T-helper 1 cell (primary cell): ENCODE measurements at places on chromosomes 7 and 10.

GRCh38 chr7:114008696-114009095 lies 89.9 kb upstream of the PPP1R3A start:
- no peak for DNase-seq

DNA sequence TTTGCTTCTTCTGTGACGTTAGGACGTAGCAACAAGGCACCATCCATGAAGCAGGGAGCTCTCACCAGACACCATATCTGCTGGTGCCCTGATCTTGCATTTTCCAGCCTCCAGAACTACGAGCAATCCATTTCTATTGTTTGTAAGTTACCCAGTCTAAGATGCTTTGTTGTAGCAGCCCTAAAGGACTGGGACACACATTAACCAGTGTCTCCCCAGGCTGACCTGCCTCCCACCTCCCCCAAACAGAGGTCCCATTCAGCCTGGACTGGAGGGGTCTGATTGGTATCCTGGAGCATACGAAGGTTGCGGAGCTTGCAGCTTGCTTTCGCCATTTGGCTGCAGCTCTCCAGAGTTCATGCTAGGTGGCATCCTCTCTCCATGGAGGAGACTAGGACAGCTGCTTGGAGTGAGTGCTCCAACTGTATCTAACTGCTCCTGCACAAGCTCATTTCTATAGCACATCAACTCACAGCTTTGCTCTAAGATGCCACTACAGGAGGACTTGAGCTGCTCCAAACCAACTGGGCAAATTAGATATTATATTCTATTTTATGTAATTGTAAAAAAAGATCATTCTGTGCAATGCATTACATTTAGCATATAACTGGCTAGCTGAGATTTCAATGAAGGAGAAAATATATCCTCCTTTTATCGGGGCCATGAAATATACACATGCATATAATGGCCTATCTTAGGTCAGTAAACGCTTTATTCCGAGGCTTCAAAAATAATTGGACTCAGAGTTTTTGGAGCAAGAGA lies 8.0 kb upstream of the GRK5 start:
- peak; percentile 22 for DNase-seq

DNA sequence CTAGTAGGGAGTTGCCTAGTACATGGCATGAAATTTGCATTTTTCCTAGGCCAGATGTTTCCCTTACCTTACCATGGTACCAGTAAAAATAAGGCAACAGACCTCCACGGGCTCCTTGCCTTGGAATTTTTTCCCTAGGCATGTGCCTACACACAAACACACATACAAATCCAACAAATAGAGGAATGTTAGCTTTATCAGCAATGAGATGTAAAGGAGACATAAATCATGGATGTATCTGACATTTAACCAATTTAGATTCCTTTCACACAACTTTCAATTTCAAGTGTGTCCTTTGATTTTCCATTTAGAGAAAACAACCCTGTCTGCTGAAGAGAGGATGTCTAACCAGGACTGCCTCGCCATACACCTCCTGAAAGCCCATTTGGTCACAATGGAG lies 209.7 kb upstream of the SP4 start:
- no peak for DNase-seq

- no peak for DNase-seq
Observed at GRCh38 chr7:139692723-139693122, 85.1 kb downstream of the HIPK2 start.

DNA sequence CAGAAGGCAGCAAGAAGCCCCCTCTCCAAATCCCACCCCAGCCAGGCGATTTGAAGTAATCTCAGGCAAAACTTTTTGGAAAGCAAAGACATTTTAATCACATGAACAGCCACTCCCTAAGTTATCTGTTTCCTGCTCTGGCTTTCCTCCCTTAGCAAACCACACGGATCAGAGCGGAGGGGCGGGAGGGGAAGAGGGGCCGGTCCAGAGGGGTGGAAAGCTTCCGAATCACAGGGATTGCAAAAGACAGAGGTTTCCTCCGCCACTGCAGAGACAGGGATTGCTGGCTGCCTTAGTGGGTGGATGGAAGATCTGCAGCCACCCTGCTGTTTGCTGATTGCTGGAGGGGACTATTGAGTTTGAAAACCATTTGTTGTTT lies 41.2 kb downstream of the ZCCHC24 start:
- no peak for DNase-seq

GRCh38 chr10:116146372-116147140 lies 126.5 kb downstream of the GFRA1 start:
- no peak for DNase-seq

- no peak for DNase-seq
Observed at GRCh38 chr10:4201866-4202825, 417.1 kb upstream of the KLF6 start.

- DNase-seq: no peak
Observed at GRCh38 chr10:33519130-33519860, 184.8 kb upstream of the NRP1 start.

DNA sequence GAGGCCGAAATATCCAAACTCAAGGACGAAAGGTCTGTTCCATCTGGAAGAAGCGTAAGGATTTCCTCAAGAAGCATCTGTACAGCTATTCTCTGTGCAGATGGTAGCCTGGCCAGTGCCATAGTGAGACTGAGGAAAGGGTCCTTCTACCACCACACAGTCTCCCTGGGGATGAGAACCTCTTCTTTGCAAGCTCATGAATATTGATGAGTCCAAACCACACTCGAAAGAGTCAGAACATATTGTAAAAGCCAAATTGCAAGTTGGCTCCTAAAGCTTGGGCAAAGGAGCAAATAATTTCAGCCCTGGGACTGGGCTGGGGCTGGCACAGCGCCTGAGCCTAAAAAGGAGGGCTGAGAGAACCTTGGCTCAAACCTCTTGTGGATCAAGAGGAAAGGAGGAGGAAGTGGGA lies 66.1 kb upstream of the PIP4K2A start:
- no peak for DNase-seq

GRCh38 chr7:113268757-113269156 lies 150.4 kb upstream of the SMIM30 start:
- no peak for DNase-seq

- no peak for DNase-seq
Observed at GRCh38 chr7:105202616-105203015, 186.1 kb downstream of the SRPK2 start.

GRCh38 chr7:37016064-37016878 lies 292.0 kb upstream of the AOAH start:
- DNase-seq: no peak

- DNase-seq: peak; percentile 60
Observed at GRCh38 chr7:12722636-12723605, 35.5 kb downstream of the ARL4A start.

- DNase-seq: no peak
Observed at GRCh38 chr10:43125881-43126731, 12.1 kb upstream of the CSGALNACT2 start.

DNA sequence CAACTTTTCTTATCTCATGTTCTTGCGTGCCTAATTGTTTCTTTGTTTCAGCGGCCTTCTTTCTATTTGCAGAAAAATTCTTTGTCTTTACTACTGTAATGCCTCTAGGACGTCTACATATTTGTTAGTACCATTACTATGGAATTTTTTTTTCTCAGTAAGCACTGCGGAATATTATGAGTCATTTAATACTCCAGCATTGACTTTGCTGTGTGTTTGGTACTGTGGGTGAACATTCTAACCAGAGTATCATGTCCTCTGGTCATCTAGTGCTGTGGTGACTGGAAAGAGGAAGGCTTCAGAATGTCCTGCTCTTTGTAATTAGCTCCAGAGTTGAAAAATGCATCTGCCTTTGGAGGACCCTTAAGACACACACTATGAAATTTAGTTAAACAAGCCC lies 58.5 kb upstream of the FERD3L start:
- DNase-seq: no peak

- DNase-seq: no peak
Observed at GRCh38 chr10:77403761-77404160, 233.8 kb downstream of the KCNMA1 start.

DNA sequence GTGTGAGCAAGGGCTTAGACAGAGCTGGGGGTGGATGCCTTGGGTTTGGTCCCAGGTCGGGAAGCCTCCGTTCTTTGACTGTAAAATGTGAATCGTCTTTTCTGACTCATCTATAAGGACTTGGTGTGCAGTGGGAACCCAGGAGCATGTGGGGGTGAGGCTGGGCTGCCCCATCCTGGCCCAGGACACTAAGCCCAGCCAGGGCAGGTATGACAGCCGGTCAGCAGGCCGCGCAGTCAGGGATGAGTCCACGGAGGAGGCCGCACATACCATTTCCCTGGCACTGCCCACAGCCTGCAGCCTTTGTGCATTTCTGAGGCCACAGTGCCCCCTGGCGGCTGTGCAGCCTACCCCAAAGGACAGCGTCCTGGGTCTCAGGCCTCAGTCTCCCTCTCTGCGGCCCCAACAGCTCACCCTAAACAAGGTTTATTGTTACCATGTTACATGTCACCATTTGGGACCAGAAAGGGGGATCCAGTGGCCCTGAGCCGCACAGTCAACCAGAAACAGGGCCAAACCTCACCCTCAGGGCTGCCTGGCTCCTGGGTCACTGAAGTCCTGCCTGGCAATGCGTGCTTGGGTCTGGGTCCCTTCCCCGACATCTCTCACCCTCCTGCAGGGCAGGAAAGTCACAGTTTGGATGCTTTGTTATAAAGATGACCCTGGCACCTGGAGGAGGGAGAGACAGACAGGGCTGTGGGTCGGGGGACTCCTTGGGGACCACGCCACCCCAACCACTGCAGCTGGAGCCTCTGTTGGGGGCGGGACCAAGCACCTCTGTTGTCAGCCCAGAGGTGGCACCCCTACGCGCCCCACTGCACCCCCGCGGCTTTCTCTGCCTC lies 14.4 kb upstream of the SH2B2 start:
- DNase-seq: peak; percentile 77

DNA sequence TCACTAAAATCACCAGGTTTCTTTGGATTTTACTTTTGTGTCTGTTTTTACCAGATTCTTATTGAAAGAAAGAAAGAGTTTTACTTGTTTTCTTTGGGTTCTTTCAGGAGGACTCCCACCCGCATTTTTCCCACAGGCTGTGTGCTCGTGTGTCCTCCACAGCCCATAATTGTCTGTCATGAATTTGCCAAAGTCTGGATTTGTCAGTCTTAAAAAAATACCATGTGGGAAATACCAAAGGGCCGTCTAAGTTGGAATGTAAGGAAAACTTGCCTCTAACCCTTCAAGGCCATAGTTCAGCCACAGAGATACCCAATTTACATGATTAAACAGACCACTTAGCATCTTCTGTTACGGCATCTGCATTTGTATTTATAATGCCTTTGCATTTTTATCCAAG lies 41.3 kb upstream of the INHBA start:
- no peak for DNase-seq

DNA sequence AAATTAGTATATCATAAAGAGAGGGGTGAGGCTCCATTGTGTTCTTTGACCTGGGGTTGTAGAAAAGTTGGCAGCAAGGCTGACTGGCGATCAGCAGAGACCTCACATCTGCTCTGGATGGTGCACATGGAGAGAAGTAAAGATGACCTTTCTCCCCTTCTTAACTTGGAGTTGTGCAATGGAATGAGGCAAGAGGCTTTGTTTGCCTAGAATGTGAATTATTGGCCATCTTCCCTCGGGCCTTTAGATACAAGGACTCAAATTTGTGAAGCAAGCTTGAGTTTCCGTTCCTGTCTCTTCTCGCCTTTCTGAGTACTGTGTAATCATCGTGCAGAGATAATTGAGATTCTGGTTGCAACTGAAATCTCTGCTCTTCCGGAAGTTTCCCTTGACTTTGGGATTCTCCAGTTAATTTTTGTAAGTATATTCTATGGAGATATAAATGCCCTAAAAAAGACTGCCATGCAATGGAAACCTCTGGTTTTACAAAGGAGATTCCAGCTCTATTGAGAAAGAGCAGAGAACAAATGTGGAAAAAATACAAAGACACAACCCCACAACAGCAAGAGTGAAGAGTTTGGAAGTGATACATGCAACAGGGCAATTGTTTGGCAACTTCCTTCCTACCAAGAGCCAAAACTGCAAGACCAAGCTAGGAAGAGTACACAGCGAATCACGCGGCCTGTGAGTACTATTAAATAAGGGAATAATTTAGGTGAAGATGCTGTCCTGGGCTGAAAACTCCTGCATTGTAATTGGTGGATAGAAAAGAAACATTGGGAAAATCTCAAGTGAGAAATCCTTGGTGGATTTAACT lies 542.3 kb upstream of the NRP1 start:
- no peak for DNase-seq

DNA sequence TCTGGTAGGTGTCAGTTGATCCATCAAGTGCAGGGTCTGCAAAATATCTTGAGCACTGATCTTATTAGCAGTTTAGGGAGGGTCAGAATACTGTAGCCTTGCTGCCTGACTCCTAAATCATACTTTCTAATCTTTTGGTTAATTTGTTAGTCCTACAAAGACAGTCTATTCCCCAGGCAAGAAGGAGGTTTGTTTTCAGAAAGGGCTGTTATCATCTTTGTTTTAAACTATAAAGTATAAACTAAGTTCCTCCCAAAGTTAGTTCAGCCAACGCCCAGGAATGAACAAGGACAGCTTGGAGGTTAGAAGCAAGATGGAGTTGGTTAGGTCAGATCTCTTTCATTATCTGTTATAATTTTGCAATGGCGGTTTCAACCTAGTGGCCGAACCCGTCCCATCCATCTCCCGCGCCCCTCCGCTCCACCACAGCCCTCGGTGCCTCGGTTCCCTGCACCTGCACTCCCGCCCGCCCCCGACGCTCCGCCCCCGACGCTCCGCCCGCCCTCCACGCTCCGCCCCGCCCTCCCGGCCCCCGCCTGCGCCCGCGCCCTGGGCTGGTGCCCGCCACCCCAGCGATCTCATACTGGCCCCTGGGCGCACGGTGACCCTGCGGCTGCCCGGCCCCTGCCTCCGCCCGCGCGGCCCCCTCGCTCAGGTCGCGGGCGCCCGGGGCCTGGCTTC lies at the start of gene ADCK2:
TSS of gene ADCK2 (plus strand) at position 564 of the 681 bp plus-strand sequence. CDS start 386 bp downstream, outside the sequence.
- peak; percentile 55 for DNase-seq

- no peak for DNase-seq
Observed at GRCh38 chr10:117132751-117133231, 5.3 kb downstream of the VAX1 start.

GRCh38 chr7:2152646-2153045 lies 80.1 kb downstream of the MAD1L1 start:
- DNase-seq: no peak

- no peak for DNase-seq
Observed at GRCh38 chr7:27554826-27555225, 107.9 kb downstream of the HIBADH start.

GRCh38 chr7:98215561-98216495 lies 4.6 kb downstream of the BHLHA15 start:
- DNase-seq: no peak

DNA sequence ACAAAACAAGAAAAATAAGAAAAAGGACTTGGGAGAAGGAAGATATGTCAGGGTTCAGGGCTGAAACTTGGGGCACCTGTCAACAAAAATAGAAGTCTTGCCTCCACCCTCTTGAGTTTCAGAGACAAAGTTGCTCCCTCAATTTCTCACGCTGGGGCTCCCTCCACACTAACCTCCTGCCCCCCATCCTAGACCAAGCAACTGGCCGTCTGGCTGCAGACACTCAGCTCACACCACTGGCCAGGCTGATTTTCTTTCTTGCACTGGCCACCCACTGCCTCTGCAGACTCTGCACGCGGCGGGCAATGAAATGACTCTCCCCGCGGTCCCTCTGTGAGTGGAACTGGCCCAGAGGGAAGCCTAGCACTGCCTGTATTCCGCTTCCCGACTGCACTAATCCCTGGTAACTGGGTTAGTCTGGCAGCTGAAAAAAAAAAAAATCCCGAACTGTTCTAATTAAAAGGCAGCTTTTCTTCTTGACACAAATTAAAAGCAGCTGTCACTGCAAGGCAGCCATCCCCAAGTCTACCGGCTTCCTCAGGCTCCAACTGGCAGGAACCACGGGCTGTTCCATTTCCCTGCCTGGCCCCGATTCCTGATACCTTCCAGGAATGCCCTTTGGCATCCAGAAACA lies 83.5 kb downstream of the SPDYE5 start:
- DNase-seq: no peak
